ENCODE measurements at places on chromosomes 2 and 18.

DNA sequence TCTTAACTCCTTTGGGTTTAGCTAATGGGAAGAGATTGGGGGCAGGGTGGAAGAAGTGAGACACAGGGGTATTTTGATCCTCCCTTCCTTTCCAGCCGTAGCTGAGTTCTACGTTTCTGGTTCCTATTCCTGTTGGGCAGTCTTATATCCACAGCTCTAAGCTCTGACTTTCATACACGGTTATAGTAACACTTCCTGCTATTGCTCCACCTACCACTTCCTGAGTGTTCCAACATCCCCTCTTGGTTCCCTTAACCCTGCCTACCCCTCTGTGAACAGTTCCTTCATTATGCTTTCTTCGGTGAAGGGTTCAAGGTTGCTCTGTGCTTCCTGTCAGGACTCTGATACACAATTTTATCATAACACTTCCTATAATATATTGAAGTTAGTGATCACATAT lies 205.1 kb downstream of the DNAH7 start:
- DNase-seq = no peak

DNA sequence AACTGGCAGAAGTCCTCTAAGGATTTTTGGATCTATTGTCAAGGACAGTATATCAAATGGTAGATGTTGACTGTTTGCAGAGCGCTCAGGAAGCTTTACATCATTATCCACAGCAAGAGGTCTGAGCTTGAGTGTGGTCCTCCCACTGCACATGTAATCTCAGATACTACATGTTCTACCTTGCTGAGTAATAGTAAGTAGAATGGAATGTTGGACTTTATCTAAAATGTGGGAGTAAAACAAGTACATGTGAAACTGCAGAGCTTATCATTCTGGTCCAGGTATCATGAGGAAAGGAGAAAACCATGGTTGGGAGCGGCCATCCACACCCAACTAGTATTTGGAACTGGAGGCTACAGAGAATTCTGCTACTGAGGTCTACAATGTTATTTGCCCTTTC lies 19.3 kb upstream of the CD28 start:
- DNase-seq = no peak

GRCh38 chr2:233912691-233913423 lies 4.3 kb upstream of the TRPM8 start:
- no peak for DNase-seq

DNA sequence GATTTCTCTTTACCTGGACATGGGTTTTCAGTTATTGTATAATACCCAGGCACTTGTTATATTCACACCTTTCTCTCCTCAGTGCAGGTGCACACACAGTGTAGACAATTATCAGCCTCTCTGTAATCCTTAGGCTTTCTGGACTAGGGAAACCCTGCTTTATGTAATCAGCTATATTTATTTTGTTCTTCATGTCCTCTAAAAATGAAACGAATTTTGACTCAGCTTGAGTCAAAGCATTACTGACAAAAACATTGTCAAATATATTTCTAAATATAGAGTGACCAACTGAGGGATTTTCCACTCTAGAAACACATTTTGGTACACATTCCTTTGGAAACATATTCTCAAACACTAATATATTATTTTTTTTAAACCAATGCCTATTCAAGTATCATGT lies 144.8 kb upstream of the GULP1 start:
- DNase-seq = no peak

GRCh38 chr2:8797682-8798081 lies 39.7 kb downstream of the KIDINS220 start:
- no peak for DNase-seq

DNA sequence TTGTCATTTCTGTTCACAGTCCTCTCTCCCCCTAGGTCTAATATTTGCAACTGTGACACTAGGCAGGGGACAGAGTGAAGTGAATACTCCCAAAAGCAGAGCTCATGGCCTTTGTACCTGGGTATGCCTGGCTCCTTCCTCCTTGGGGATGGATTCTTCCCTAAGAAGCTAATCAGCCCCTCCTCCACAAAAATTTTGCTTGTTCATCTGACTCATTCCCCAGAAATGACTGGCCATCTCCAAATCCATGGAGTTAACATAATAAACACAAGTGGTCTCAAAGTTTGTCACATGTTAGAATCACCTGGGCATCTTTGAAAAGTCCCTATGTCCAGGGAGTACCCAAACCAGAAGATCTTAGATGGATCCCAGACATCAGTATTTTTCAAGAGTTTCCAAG lies 65.3 kb downstream of the SUCLG1 start:
- no peak for DNase-seq

- no peak for DNase-seq
Observed at GRCh38 chr2:35168351-35168750, 1187.2 kb upstream of the CRIM1 start.

DNA sequence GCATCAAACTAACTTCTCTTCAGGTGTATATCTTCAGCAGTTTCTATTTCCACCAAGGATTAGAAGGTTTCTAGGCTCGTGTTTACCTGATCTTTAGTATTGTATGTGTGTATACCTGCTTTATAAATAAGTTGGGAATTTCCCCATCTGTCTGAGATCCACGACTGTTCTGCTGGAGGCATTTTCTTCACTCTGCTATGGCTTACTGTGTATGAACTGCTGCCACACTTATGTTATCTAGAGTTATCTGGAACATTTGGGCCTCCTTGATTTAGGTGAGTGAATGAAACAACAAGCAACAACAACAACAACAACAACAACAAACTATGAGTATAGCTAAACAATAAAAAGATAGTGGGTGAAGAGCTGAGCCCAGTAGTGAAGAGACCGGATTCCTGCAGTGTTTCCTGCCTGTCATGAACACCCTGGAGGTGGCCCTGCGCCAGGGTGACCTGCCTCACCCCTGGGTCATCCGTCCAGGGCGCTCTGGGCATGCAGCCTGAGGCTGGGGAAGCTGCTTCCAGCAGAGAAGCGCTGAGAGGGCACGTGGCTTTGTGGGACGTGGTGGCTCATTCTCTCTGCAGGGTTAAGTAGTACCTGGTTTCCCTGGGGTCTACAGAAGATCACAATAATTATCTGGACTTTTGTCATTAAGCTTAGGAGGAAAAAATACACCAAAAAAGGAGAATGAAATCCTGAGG lies 56.1 kb upstream of the GATA6 start:
- no peak for DNase-seq

DNA sequence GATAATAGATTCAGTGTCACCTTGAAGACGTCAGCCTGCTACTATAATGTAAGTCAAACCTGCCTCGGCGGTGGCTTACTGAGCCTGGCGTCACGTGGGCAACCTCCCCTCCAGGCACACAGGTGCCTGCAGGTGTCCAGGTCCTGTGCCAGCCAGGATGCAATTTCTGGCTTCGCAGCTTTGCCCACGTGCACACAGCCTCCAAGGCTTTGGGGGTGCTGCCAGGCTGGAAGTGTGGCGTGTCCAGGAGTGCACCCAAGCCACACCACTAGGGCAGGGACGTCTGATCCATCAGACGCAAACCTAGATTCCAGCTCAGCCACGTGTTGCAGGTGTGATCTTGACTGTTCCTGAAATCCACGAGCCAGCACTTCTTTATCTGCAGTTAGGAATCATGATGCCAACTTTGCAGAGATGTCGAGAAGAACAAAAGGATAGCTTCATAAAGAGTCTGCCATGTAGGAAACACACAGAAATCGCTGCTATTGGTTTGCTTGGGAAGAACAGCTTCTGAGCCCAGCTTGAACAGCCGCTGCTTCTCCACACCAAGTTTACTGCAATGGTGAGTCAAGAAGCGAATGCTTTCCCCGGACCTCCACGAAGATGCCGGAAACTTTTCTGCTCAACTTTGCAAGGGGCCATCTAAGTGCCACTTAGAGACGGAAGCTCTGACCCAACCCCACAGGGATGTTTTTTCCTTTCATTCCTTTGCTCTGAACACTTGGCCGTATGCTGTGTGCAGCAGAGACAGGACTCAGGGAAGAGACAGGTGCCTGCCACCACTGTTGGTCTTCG lies 84.2 kb upstream of the SALL3 start:
- no peak for DNase-seq

- DNase-seq = no peak
Observed at GRCh38 chr2:10826625-10827024, 14.0 kb upstream of the PDIA6 start.

- DNase-seq = no peak
Observed at GRCh38 chr2:215904101-215904500, 109.2 kb downstream of the MREG start.

GRCh38 chr18:73110307-73110706 lies 242.5 kb upstream of the NETO1 start:
- DNase-seq = no peak

GRCh38 chr2:163701399-163702195 lies 34.2 kb downstream of the FIGN start:
- DNase-seq = no peak

DNA sequence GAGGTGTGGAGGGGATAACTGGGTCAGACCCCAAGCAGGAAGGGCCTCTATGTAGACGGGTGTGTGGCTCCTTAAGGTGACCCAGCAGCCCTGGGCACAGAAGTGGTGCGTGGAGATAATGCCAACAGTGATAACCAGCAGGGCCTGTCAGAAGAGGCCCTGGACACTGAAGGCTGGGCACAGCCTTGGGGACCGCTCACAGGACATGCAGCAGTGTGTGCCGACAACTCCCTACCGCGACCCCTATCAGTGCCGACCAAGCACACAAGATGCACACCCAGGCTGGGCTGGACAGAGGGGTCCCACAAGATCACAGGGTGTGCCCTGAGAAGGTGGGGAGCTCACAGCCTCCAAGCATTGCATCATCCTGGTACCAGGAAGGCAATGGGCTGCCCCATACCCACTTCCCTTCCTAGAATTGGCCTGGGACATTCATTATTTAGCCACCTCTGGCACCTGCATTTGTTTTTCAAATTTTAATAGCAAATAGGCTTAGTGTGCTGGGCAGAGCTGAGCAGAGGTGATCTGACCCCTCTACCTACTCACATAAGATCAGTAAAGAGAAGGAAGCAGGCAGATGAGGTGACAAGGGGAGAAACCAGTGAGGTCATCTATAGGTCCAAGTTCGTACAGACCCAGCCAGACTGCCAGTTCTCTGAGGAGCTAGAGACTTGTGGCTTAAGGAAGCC lies 55.2 kb downstream of the BCL11A start:
- no peak for DNase-seq

DNA sequence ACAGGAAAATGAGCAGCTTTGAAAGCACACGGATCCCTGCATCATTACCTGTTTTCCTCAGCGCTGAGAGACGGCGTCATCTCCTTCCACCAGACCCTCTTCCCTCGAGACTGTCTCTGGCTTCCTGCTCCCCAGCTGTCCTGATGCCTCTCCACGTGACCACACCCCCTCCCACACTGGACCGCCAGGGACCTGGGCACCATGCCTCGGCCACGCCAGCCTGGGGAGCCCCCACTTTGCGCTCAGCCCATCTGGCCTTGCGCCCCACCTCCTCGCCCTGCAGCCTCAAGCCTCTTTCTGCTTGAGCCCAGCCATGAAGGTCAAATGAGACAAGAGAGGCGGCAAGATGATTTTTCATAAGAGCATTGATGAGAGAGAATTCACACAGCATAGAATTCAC lies 66.0 kb upstream of the ACKR3 start:
- no peak for DNase-seq

DNA sequence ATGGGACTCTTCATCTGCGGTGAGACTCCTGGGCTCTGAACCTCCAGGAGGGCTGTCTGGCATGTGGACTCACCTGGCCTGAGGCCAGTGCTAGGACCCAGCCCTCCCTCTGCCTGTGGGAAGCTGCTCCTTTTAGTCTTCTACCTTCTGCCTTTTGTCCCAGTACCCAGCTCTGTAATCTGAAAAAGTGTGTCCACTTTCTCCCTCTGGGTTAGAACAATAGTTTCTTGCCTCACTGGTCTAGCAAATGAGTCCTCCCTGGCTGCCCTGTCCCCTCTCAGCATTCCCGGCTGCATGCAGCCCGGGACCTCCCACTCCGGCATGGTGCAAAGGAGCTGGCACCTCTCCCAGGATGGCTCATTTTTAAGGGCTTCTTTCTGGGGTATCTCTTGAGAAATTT lies 25.9 kb downstream of the GKN2 start:
- DNase-seq = no peak

DNA sequence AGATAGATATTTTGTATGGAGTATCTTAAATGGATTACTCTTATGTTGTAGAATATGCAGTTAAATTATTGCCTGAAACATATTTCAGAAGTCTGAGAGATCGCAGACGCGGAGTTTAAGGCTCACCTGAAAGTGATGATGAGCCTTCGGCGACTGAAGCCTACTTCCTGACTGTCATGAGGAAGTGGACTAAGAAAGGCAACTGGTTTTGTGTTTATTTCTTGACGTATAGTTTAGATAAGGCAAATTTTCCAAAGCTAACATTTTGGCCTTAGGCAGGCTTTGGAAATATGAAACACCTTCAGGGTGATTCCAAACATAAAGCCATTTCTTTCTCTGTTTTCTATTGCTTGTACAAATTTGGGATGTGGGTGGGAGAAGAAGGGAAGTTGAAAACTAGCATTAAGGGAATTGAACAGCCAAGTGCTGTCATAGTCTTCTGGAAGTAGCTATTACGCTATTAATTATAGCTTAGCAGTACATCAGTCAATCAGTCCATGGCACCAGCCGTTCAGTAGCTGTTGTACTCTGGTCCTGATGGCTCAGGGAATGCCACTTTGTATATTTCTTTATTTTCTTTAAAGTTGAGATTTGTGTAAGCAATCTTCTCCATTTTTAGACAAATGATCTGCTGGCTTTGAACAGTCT lies 1.5 kb downstream of the GRHL1 start:
- DNase-seq = no peak

DNA sequence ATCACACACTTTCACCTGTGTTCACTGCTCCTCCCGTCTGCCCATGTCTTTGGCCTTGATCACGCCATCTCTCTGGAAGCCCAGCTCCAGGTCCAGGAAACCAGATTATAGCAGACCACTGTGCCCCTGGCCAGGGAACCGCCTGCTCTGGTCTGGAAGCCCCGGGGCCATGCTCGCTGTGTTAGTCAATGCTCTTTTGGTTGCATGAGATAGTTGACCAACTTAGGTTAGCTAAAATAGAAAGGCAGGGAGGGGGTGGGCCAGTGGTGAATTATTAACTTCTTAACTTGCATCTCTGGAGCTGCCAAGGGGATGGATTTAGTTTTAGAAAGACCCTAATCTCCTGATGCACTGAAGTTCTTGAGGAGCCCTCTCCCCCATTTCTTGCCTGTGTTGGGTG lies 232.7 kb downstream of the AGAP1 start:
- no peak for DNase-seq

DNA sequence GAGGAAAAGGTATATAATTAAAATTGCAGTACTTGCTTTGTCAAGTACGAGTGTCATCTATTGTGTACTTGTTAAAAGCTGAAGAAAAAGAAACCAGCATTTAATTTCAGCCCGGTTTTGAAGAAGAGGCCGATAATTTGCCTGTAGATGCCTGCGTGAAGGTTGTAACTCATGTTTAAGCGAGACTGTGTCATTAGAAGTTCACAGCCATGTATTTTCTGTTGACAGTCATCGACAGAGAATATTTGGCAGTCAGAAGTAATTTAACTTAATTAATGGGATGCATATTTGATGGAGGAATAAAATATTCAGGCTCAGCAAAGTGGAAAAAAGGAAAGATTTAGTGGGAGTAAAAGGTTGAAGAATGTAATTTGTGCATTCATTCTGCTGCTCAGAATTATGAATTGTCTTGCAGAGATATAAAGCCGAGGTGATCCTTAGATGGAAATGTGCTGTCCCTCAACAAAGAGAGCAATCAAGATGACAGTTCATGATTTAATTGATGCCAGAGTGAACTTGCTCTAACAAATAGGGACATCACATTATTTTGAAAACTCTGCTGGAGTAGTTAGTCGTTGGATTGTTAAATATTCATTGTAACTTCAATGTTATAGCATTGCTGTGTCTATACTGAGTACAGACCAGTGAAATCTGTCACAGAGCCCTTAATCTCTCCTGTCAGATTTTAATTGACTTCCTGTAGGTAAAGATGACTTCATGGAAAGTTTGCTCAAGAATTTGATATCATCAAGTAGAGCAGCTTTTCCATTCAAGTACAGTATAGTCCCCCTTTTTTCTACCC lies 53.9 kb downstream of the ZNF407 start:
- no peak for DNase-seq
